Left renal pelvis (tissue), 4 donors: ENCODE measurements at places on chromosomes 5 and 9. TPM values are rescaled to one million over a fixed set of nuclear protein-coding genes. Genes with fewer than 3 reads are reported as not detected.

DNA sequence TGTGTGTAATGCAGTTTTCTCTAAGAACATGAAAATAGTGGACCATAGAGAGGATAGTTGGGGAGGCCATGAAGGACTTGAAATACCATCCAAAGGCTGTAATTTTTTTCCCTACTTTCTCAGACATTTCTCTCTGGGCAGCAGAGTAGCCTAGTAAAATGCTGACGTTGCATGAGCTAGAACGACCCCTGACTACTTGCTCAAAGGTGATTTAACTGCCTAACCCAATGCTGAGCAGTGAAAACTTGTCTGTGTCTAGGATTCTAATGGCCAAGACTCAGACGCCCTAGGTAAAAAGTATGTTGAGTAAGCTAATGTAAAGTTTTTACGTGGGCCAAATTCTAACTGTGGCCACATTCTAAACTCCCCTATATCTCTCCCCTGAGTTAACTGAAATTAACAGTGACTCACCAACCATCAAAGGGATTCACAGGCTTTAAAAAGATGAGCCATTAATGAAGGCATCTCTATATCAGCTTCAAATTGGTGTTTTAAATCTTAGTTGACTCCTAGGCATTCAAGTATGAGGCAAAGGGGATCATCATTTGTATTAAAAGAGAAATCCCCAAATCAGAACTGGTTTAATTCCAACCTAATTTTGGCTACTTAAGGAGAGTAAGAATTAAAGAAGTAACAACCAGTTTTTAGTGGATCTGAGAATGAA lies 121.0 kb upstream of the GAS1 start:
- DNase-seq = no peak

DNA sequence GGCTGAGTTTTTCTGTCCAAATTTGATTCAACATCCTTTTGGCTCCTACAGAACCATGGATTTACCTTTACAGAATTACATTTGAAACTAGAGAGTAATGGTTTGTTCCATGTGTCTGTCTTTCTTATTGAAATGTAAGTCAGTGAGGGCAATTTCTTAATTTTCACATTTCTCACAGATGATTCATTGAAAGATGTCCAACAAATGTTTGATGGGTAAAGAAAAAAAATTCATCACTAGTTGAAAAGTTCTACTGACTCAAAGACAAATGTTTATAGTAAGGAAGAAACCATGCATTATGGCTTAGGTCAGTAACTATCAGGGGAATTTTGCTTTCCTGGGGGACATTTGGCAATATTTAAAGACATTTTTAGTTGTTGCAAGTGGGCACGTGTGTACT lies 131.6 kb upstream of the TRPM3 start:
- DNase-seq = no peak

- no peak for DNase-seq
Observed at GRCh38 chr5:112413611-112414010, 5.5 kb downstream of the EPB41L4A start.

GRCh38 chr5:3787604-3788003 lies 192.0 kb downstream of the IRX1 start:
- no peak for DNase-seq

DNA sequence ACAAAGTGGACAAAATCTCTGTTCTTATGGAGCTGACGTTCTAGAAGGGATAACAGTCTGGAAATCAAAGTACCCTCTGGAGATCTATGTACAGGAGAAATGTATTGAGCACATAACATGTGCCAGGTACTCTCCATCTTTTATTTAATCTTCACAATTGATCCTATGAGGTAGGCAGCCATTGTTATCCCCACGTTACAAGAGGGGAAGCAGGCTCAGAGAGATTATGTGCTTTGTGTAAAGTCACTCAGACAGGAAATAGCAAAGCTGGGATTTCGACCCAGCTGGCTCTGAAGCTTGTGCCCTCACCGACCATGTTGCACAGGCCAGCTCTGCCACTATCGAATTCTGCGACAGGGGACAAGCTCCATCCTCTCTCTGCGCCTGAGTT lies 21.5 kb downstream of the PDGFRB start:
- no peak for DNase-seq

Gene LCNL1
- polyA plus RNA-seq = 0.11 TPM

- DNase-seq = no peak
Observed at GRCh38 chr9:14654932-14655331, 38.3 kb downstream of the ZDHHC21 start.

- no peak for DNase-seq
Observed at GRCh38 chr5:131536211-131536826, 98.7 kb downstream of the RAPGEF6 start.

DNA sequence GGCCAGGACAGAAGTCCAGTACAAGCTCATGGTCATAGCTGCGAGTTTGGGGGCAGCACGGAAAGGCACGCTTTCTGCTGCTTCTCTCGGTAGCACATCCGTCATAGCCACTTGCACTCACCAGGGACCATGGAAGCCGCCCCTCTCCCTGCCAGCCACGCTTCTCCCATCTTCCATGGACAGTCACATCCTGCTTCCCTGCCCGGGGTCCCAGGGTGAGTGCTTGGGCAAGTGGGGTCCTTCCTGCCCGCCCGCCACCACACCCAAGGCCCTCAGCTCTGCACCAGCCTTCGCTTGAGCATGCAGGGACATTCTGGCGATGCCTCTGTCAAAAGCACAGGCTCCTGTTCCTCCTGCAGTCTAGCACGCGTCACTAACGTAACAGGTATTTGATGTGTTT lies 13.1 kb upstream of the IRX2 start:
- no peak for DNase-seq

- no peak for DNase-seq
Observed at GRCh38 chr5:16043349-16043965, 136.1 kb downstream of the MARCHF11 start.
